Thyroid gland (tissue), 4 donors: ENCODE measurements at places on chromosomes 12 and 14. TPM values are rescaled to one million over a fixed set of nuclear protein-coding genes. Genes with fewer than 3 reads are reported as not detected.

The PTGDR gene
- total RNA-seq, result 1.1 TPM

The LIN52 gene
- total RNA-seq, result 9.0 TPM

The KRT6A gene
- not detected for total RNA-seq

The SRGAP1 gene
- 24.3 TPM for total RNA-seq

The SMCO3 gene
- total RNA-seq, result 0.89 TPM

The TAS2R9 gene
- total RNA-seq, result not detected

The KLRG1 gene
- 4.0 TPM for total RNA-seq

The C12orf50 gene
- not detected for total RNA-seq
